Fibroblast of upper back skin (primary cell): ENCODE measurements at places on chromosomes 4 and X.

- no peak for DNase-seq
Observed at GRCh38 chr4:111231281-111231680, 608.4 kb upstream of the PITX2 start.

GRCh38 chr4:61950625-61951024, 750.5 kb downstream of the ADGRL3 start:
- DNase-seq, result no peak

DNA sequence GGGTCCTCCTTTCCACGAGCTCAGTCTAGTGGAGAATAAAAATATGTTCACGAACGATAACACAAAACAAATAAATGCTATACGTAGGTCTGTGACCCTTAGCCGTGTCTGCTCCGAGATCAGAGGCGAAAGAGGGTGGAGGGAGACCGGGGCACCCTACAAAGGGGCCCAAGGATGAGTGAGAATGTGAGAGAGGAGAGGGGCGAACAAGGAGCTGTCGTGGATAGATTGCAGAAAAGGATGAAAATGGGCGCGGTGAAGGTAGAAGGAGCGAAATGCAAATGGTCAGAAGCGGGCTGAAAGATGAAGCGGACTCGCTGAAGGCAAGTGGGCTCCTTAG, 6.2 kb upstream of the ZBTB33 start:
- no peak for DNase-seq

GRCh38 chrX:151641564-151641963, 53.7 kb upstream of the PRRG3 start:
- DNase-seq, result no peak

GRCh38 chr4:122679946-122680345, 52.6 kb upstream of the BBS12 start:
- DNase-seq, result no peak

DNA sequence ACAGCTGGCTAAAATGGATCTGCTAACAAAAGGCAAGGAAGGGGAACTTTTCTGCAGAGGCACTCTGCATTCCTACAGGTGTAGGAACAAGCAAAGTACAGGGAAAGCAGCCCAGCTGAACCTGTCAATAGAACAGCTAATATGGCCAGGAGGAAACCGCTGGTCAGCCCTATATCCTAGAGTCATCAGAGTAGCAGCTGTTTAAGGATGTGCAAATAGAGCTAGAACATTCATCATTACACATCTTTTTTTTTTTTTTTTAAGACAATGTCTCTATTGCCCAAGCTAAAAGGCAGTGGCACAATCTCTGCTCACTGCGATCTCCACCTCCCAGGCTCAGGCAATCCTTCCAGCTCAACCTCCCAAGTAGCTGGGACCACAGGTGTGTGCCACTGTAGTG, 163.0 kb downstream of the BTC start:
- DNase-seq, result no peak

- peak; percentile 28 for DNase-seq
Observed at GRCh38 chr4:102390438-102390837, 45.2 kb upstream of the SLC39A8 start.

DNA sequence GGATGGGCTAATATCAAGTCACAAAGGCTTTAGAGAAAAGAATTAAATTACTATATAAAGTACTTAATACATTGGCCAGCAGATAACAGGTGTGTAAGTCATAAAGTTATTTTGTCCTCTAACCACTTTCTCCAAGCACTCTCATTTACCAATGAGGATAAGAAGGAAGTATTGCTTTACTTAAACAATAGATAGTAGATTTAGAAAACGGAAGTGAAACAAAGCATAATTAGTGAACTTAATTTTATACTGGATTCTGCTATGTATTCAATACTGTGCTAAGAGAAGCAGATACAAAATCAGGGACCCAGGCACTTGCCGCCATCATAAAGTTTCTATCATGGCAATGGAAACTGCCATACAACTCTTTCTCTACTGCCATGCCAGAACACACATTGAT, 24.0 kb downstream of the AFM start:
- DNase-seq, result no peak

- DNase-seq, result no peak
Observed at GRCh38 chrX:130095249-130096030, 14.9 kb downstream of the ELF4 start.

GRCh38 chr4:65242156-65242846, 428.0 kb downstream of the EPHA5 start:
- no peak for DNase-seq

DNA sequence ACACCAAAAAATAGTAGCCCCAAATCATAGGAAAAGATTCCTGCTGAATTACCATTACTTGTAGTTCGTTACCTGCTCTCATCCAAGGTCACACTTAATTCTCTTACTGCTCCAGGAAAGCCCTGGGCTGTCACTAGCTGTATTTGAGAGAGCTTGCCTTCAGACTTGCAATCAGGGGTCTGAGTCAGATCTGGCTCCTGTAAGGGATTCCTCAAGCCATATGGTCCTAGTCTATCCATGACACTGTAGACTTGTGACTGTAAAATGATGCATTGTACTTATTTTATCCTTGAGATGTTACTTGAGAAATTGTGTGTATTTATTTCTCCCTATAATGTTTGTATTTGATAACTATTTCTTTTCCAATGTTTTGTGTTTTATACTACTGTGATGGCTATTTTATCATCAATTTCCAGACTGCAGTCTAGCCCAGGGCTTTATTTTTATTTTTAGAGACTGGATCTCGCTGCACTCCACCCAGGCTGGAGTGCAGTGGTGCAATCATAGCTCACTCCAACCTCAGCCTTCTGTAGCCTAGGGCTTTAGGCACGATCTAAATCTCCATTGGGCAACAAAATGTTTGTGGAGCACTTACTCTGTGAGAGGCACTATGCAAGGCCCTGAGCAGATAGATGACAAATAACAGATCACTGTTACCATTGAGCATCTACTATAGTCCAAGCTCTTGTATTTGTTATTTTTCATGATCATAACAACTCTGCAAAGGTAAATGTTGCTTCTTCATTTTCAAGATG, 24.2 kb downstream of the ERVMER34-1 start:
- no peak for DNase-seq

DNA sequence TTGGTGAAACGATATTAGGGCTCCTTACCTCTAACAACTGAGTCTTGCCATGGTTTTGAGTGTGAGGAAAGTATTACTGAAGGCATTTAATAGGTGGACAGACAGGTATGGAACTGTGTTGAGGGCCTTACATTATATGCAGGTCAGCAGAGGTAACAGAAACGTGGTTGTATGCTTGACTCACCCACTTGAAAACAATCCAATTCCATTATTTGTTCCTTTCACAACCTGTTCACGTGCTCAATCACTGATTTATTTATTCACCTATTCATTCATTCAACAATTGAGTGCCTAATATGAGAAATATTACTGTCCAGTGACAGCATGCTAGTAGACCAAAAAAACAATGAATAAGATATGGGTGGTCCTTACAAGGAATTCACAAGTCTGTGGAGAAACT, 33.3 kb upstream of the PPARGC1A start:
- no peak for DNase-seq

DNA sequence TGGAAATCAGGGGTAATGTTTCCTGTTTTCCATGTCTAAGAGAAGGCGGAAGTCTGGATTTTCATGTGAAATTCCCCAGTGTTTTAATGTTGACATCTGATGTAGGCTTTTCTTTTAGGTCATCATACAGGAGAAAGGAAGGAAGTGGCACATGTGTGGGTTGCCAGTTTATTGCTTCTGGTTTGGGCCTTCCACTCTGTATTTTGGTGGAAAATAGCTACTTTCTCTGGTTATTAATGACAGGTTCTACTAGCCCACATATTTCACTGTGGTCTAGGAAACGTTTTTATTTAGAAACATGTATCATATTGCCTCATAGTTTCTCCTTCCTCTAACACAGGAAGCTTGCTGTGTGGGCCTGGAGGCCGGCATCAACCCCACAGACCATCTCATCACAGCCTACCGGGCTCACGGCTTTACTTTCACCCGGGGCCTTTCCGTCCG, 7.2 kb downstream of the PDHA1 start:
- no peak for DNase-seq

DNA sequence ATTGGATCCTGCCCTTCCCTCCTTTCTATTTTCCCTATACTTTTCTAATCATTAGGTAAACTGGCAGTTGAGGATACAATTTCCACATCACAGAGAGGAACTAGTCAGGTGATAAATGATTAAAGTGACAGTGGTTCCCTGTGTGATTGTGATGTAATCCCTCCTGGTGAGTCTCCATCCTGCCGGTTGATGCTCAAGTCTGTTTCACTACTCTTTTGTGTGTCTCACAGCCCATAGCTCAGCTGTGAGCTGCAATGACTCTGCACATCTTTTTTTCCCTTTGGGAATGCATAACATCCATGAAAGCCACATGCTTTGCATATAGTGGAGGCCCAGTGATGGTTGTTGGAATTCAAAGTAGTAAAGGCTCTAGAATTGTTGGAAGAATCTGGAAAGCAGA, 60.4 kb downstream of the CCNI start:
- peak; percentile 88 for DNase-seq

GRCh38 chr4:33493231-33493630, 2751.1 kb downstream of the ARAP2 start:
- peak; percentile 4 for DNase-seq

GRCh38 chr4:150067859-150068258, 10.4 kb upstream of the DCLK2 start:
- DNase-seq, result no peak

GRCh38 chr4:3199653-3200422, 49.1 kb upstream of the MSANTD1 start:
- DNase-seq, result peak; percentile 30
